Ascending aorta (tissue), 2 donors: ENCODE measurements at places on chromosomes 12 and 14.
A peak's percentile ranks its signal among the peaks of the same experiment; 100 is the strongest.

- DNase-seq = no peak
Measured at GRCh38 chr14:88505621-88506020, 49.2 kb downstream of the PTPN21 start.

DNA sequence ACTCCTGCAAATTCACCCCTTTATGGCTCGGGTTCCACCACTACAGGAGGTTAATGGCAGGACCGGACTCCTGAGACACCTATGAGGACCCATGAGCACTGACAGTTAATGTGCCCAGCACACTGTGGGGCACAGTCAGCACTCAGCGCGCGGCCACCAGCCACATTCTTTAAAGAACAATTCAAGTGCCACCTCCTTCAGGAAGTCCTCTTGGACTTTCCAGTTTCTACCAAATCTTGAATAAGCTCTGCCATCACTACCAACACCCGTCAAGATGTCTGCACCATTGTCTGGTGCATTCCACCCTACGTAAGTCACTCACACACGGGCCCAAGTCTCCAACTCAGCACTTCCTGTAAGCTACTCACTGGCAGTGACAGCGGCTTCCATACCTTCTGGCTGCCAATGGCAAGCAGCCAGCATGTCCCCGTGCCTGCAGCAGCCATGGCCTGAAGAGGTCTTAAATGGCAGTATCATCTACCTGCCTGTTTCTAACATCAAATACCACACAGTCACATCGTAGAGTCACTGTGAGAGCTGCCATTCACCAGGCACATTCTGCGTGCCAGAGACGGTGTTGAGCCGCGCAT lies 48.5 kb downstream of the CDC42BPB start:
- DNase-seq = no peak

- no peak for DNase-seq
Measured at GRCh38 chr14:58815161-58815701, 177.5 kb downstream of the DACT1 start.

DNA sequence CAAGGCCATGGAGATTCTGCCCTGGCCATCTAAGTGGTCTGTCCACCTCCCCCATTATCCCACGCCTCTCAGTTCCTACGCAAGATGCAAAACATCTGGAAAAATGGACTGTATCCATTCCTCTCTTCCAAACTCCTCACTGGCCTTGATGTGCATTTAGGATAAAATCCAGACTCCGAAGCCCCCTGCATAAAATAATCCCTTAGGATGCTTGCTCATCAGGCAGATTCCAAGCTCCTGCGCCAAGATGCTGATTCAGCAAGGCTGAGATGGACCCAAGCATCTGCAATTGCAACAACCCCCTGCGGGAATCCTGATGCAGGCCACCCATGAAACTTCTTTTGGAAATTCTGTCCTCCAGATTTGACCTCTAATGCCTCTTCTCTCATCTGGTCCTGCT lies 81.6 kb downstream of the SPRING1 start:
- DNase-seq = no peak

GRCh38 chr12:26936559-26937442 lies 980 bp downstream of the INTS13 start:
- DNase-seq = no peak

DNA sequence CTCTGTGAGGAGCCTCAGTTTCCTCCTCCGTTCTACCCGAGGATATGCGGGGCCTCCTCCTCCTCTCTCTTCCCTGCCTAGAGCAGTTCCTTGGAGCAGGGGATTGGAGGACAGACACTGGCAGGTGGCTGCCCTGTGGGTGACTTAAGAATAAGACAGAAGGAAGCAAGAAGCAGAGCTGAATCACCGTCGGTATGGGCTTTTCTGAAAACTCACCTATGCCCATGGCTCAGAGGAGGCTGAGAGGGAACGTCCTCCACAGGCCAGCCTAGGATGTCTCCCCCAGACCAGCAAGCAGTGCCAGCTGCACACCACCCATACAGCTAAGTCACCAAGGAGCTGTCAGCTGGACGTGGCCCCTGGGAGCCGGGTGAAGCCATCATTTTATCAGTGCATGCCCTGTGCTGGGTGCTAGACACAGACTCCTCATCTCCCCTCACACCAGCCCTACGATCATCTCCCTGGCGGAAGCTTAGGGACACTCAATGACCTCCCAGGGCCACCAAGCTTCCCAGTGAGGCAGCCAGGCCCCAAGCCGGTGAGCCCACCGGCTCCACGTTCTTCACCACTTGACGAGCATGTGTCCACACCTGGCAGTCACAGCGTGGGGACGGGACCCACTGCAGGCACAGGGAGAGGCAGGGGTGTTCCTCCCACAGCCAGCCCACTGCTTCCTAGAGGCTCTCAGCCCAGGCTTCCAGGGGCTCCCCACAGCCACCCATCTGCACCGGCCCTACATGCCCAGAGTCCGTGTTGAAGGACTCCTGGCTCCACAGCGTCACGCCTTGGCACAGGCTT lies 21.4 kb downstream of the ITPK1 start:
- no peak for DNase-seq

DNA sequence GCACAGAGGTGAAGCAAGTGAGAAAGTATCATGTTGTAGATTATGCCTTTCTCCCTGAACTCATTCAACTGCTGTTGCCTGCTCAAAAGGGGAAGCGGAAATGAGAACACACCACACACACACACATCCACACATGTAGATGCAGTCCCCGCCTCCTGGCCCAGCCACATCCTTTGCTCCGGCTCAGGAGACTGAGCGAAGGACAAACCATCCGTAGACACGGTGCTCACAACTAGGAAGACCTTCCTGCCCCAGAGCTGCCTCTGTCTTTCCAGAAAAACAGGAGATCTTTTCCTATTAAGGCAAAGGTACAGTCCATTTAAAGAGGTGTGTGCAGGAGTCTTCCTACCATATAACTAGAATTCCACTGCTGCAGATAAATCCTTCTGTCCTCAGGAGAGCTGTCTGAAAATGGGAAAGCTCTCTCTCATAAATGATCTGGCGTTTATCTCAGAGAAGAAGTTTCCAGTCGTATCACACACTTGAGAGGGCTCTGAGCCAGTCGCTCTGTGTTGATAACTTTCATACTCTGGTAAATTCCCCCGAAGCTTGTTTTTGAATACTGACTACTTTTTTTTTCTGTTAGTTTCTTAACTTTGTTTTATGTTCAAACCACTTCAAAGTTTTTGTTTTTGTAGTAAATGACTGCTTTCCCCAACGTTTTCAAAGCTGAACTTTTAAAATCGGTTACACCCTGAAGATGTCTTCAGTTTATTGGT lies at the start of gene TESPA1:
TESPA1 (minus strand) TSS at position 105 of the 719 bp plus-strand sequence. CDS start 10,200 bp downstream, outside the sequence.
- peak; percentile 22 for DNase-seq

GRCh38 chr14:66369157-66369697 lies 116.9 kb upstream of the CCDC196 start:
- DNase-seq = no peak

GRCh38 chr12:53204351-53204750 lies 2.7 kb downstream of the ITGB7 start:
- DNase-seq = no peak

- no peak for DNase-seq
Measured at GRCh38 chr14:31781578-31781977, 220.4 kb downstream of the NUBPL start.

DNA sequence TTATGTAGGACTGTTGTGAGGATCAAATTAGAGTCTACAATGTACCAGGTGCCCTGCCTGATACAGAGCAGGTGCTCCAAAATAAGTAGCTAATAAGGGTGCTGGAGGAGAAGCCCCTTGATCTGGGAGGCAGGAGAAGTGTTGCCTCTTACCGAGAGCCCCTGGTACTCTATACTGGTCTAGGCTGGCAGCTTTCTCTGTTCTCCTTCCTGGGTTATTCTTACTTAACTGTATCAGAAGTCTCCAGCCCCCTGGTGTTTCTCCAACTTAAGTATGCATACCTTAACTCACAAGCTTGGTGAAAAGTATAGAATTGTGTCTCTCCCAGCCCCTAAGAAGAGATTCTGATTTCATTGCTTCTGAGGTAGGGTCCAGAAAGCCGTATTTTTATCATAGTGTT lies 254.9 kb downstream of the LRIG3 start:
- DNase-seq = no peak

DNA sequence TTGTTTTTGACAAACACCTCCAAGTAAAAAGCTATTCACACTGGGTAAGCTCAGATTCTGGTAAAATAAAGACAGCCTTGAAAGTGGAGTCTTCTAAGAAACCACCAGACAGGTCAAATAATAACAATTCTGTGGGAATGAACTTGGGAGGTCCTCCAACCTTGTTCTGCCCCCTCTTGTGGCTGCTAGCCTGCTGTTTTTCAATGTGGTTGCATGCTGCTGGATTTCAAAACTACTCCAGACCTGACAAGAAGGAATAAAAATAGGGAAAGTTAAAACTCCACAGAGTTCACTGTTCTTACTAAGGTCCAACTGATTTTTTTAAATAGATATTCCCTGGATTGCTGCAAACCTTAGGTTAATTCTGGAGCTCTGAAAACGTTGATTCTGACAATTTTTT lies 32.2 kb upstream of the RIN3 start:
- DNase-seq = no peak

GRCh38 chr14:61493239-61493638 lies 171.9 kb downstream of the PRKCH start:
- no peak for DNase-seq

DNA sequence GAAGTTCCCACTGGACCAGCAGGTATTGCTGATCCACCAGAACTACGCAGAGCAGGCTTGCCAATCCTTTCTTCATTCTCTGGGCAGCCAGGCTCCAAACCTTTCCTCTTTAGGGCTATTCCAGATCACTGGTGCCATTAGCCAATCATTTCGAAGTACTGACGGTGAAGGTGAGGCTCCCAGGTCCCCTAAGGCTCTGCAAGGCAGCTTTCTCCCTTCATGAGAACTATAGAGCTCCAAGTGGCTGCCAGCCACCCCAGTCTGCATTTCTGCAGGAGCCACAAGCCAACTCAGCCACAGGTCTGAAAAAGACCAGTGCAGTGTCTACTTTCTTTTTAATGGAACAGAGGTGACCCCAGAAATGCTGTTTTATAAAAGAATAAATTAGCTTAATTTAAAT lies 48.7 kb downstream of the RAB35 start:
- no peak for DNase-seq

DNA sequence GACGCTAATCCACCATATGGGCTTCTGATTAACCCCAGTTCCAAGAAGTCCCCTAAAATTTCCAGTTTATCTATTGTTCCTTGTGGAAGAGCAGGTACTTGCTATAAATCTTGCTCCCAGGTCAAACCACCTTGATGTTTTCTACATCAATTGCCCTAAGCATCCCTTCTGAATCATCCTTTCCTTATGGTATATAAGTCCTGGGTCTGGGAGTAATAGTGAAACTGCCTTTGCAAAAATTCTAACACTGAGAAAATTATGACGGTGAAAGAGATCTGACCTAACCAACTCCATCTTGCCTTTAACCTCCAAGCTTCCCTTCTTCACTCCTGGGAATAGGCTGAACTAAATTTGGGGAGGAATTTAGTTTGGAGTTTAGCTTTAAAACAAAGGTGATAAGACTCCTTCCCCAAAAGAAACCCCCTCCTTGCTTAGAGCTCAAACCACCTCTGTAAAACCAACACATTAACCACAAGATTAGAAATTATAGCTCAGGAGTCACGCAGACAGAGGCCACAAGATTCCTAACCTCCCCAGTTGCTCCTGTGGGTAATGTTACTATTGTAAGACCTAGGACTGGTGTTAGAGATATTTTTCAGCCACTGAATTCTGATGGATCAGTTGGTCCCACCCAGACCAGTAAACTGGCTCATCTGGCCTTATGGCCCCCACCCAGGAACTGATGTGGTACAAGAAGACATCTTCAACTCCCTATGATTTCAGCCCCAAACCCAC lies 33.8 kb upstream of the DTX1 start:
- DNase-seq = no peak

DNA sequence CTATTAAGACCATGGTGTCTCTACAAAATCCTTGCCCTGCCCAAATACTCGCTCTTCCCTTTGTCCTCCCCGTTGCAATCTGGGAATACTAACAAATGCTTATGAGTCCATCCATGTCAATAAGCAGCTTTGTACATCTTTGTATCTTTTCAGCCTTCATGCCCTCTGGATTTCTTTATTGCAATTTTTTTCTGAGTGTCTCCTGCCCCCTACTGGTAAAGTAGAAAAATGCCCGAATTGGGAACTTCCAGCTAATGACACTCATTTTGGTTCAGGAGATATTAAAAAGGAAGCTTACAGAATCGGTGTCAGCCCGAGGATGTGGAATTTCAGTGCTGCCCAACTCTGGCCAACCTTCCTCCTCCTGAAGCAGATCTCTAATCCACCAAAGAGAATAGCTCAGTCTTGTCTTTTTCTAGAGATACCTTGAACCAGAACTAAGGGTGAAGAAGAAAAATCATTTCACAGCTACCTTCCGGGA lies 46.0 kb downstream of the SH2B3 start:
- DNase-seq = no peak

DNA sequence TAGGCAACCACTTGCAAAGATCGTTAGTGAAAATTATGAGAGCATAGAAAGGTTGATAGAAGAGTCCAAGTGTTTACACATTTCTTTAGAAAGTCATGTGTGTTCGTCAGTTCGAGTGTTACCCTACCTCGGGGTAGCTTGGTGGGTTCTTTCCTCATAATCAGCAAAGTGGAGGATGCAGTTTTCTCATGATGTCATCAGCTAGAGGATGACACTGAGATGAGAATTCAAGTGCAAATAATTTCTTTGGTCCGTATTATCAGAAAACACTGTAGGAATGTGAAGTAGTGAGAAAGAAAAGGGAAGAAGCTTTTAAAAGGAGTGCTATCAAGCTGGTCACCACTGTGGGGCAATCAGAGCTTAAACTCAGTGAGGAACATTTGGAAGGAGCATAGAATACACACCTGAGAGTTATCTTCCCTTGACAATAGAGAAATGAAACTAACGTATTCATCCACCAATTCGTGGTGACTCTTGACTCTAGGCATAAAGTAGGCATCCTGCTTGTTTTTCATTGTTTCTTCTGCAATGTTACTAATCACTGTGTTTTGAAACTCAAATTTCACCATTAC lies 1340.9 kb upstream of the TMEM132C start:
- DNase-seq = no peak

DNA sequence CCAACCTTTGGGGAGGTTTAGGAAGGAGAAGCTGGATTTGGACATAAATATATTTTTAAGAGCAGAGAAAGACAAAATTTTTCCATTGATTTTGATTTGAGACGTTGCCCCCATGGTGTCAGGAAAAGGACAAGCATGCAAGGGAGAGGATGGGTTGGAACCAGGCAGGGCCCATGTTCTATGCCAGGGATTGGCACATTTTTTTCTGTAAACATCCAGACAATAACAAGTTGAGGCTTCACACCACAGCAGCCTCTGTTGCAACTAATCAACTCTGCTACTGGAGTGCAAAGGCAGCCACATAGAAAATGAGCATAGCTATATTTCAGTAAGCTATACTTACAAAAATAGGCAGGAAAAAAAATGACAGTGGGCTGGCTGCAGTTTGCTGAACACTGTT lies 44.7 kb downstream of the NR1H4 start:
- no peak for DNase-seq

DNA sequence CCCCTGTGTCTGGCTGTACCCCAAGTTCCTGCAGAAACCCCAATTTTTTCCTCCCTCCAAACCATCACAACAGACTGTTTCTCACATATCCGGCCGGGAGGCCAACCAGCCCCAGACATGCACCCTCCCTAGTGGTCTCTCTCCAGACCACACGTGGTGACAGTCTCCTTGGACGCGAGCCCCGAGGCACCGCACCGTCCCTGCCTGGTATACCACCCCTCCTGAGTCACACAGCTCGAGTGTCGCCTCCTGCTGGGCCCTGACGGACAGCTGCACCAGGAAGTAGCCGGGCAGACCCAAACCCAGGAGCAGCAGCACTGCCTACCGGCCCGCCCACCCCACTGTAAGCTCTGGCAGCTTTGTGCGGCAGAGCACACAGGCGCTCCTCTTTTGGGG lies 97.4 kb downstream of the RFLNA start:
- peak; percentile 82 for DNase-seq
